ENCODE measurements at places on chromosomes 3 and 15. TPM values are rescaled to one million over a fixed set of nuclear protein-coding genes. Genes with fewer than 3 reads are reported as not detected.

Gene KLHL6
- total RNA-seq: 5.7 TPM

Gene NSMCE3
- total RNA-seq: 6.5 TPM

Gene NOX5
- 0.19 TPM for total RNA-seq

Gene FILIP1L
- total RNA-seq: 48.5 TPM

Gene OCA2
- total RNA-seq: not detected

Gene SLC28A2
- total RNA-seq: not detected

Gene IL17RD
- 3.5 TPM for total RNA-seq

Gene KLHL25
- 30.0 TPM for total RNA-seq

Gene SGO1
- total RNA-seq: 0.32 TPM

Gene ELL3
- total RNA-seq: 2.0 TPM

Gene KLHL18
- 33.7 TPM for total RNA-seq

Gene OR5H14
- total RNA-seq: not detected

Gene GOLGA6C
- not detected for total RNA-seq

Gene EPHA3
- total RNA-seq: 2.8 TPM

Gene BAHD1
- total RNA-seq: 16.2 TPM

Gene RETNLB
- total RNA-seq: not detected

Gene CCK
- 0.48 TPM for total RNA-seq

Gene CTSH
- total RNA-seq: 67.9 TPM

Gene PLSCR1
- total RNA-seq: 187 TPM

DNA sequence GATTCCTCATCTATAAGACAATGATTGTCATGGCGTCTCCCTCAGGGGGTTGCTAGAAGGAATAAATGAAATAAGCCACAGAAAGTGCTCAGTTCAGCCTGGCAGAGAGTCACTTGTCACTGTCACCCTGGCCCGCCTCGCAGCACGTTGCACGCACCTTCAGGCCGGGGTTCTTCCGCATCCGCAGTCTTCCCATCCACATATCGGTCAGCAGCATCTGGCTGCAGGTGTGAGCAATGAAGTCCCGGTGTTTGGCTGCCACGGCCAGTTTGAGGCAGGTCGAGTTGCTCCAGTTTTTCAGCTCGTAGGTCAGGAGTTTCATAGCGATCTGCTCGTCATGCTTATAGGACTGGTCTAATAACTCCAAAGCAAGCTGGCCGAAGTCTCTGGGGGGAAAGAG lies 48.5 kb upstream of the MTMR10 start:
- DNase-seq: no peak

GRCh38 chr3:56874269-56874668 lies 72.5 kb upstream of the ARHGEF3 start:
- no peak for DNase-seq

DNA sequence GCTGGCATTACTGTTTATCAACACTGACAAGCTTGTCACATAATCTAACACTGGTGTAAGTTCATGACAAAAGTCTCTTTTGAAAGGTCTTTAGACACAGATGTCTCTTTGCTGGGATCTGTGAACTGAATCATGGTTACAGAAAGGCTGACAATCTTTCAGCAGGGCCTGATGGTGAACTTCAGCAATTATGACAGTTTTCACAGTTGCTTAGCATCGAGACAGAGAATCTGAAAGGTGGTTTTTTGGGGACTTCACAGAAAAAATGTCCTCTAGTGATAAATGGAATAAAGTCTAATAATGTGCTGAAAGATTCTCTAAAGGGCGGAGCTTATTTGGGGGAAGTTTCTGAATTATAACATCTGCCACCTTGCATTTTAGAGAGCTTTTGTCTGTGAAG lies 32.3 kb downstream of the CLDN1 start:
- no peak for DNase-seq

DNA sequence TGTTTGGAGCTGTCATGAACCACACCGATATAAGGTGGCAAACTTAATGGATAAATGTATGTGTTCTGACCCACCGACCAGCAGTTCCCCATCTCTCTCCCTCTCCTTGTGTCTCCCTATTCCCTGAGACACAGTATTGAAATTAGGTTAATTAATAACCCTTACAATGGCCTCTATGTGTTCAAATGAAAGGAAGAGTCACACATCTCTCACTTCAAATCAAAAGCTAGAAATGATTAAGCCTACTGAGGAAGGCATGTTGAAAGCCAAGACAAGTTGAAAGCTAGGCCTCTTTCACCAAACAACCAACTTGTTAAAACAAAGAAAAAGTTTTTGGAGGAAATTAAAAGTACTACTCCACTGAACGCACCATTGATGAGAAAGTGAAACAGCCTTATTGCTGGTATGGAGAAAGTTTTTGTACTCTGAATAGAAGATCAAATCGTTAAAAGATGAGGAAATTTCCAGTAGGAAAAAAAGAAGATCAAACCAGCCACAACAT lies 15.0 kb downstream of the ATR start:
- DNase-seq: no peak

DNA sequence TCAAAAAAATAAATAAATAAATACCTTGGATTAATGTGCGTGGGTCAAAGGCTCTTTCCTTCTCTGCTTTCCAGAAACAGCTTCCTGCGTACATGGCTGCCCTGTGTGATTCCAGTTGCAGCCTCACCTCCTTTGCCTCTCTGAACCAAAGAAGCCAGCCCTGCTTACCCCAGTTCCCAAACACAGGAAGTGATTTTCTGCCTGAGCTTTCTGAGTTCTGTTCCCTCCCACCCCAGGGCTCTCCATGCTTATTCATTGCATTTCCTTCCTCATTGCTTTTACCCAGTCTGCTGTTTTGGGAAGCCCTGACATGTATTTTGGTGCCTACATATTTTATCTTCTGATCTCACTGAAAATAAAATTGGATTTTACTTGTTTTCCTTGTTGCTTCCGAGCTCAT lies 15.4 kb downstream of the ZSCAN2 start:
- DNase-seq: peak; percentile 35

- DNase-seq: no peak
Observed at GRCh38 chr3:39819899-39820298, 10.5 kb downstream of the MYRIP start.

- DNase-seq: no peak
Observed at GRCh38 chr3:107063351-107063750, 313.9 kb upstream of the CCDC54 start.

GRCh38 chr3:184636741-184637316 lies 75.0 kb downstream of the MAGEF1 start:
- DNase-seq: no peak

DNA sequence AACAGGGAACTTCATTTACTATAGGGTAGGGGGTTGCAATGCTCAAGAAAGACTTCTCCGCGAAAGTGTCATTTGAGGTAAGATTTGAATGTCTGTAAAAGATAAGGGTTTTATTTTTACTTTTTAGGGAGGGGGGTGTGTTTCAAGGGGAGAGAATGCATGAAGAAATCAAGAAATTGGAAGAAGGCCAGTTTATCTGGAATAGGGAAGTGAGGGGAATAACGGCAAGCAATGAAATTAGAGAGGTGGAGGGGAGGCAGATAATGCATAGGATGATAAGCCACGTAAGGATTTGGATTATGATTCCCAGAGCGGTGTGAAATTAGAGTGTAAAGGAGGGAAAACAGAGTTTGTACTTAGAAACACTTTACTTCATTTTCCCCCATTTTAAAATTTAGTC lies 63.0 kb upstream of the MB21D2 start:
- DNase-seq: no peak

DNA sequence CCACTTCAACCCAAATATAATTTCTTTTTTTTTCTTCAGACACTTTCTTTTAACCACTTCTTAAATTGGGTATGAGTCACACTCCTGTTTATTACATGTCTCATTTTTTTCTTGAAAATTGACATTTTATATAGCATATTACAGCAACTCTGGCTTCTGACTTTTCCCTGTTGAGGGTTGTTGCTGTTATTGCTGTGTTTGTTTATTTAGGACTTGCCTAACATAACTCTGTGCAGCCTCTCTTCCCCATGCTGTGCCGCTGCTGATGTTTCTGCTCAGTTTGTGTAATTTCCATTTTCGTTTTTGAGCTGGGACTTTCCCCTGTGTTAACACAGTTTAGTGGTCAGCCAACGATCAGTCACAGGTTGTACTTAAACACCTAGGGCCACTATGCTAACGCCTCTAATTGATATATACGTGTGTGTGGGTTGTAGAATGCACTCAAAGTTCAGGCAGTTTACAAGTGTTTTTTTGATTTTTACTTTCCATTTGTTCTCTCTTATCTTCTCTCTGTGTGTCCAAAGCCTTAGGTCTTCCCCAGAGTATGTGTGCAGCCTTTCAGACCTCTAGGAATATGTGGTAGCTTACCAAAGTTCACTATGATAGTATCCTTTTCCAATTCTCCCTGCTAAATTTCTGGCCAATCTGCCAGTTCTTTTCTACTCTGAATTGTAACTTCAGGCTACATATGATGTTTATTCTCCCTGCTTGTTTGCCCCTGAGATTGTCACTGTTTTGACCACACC lies 337.2 kb downstream of the ZBTB20 start:
- DNase-seq: no peak

- DNase-seq: no peak
Observed at GRCh38 chr3:184237211-184237610, 7.8 kb downstream of the VWA5B2 start.

DNA sequence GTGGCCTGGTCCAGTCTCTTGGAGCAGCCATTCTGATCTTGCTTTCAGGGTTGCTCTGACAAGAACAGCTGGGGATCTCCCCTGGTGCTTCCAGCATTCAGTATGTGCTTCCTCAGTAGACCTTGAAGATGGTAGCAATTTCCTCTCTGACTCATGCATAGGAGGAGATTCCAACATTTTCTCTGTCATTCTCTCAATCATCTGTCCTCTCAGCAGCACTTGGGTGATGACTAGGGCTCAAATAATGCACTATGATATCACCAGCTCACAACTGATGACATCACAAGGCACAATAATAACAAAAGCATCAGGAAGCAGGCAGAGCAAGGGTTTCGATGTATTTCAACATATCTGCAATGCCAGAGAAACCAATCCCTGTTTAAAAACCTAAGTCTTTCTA lies 52.7 kb downstream of the NFKBIZ start:
- DNase-seq: no peak

- DNase-seq: no peak
Observed at GRCh38 chr3:107894998-107895397, 195.8 kb downstream of the CD47 start.

- DNase-seq: no peak
Observed at GRCh38 chr3:194285850-194286197, 65.3 kb downstream of the CPN2 start.

DNA sequence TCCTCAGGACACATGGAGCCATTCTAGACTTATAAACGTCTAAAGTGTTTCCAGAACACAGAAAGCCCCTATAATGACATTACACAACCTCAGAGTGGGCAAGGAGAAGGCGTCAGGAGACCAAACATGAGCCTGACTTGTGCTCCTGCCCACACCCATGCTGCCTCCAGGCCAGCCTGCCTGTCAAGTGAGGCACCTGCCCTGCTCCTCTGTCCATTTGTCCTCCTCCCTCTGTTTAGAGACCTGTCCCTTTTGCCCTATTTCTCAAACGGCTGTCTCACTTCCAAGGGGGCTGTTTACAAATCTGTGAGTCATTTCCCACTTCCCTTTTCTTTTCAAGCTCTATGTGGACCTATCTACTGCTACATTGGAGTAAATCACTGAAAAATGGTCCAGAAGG lies 21.0 kb downstream of the ZDHHC3 start:
- DNase-seq: no peak

DNA sequence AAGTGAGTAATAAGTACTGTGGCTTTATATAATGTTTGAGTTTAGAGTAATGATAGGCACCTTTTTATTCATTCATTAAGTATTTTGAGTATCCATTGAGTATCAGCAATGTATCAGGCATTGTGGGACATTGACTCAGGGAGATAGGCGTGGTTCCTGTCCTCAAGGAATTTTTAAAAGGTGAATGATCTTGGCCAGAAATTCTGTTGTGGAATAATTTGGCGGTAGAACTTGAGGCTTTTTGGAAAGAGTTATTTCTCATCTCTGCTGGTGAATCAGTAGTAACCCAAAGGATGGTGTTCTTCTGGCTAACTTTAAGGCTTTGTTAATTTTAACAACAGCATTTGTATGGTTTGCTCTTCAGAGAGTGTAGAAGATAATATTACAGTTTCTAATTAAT lies 2.0 kb downstream of the RAB7A start:
- DNase-seq: no peak

GRCh38 chr3:66041116-66041515 lies 2.4 kb upstream of the MAGI1 start:
- no peak for DNase-seq

GRCh38 chr15:61994216-61994615 lies 66.0 kb downstream of the VPS13C start:
- no peak for DNase-seq

DNA sequence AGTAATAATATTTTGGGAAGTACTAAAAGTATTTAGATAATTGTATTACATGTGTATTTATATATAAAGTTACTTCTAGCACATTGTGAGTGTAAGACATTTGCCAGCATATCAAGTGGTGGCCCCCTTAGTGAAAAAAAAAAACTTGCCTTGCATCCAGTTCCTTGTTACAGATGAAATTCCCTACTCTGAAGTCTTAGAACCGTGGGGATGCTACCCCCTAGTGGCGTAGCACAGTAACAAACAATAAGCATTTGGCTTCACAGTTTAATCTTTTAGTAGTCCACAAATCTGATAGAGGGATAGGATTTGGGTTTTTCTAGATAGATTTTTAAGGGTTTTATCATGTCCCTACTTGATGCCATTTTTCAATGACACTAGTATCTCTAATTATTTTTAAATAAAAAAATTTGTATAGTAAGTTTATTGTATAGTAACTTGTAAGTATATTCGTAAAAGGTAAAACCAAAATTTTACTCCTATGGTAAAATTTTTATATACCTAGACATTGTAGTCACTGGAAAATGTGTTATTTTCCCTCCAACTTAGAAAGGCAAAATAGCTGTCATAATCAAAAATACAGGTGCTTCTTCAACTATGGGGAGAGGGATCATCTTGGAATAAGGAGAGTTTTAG lies 14.3 kb downstream of the SMC4 start:
- no peak for DNase-seq

DNA sequence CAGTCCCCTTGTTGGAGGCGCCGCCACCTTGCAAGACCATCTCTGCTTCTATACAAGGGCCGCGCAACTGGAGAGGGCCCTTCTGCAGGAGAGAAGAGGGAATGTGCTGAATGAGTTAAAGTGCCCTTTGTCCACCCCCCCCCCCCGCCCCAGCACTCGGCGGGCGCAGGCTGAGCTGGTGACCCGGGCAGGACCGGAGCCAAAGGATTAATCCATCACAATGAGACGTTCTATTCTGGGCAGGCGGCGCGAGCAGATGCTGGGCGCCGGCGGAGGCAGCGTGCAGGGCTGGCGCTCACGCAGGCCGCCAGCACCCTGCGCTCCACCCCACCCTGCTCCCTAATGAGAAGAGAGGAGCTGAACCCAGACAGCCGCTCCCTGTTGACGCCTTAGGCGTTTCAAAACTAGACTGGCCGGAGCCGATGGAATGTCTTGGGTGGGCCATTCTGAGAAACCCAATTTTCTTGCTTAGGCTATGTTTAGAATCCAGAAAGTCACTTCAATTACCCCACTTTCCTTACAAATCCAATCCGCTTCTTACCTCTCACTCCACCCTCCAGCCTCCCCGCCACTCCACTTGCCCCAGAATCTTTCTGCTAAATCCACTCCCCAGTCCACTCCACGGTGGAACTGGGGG lies 32.9 kb downstream of the GJD2 start:
- DNase-seq: no peak
